ENCODE measurements at places on chromosomes 5 and 9.

DNA sequence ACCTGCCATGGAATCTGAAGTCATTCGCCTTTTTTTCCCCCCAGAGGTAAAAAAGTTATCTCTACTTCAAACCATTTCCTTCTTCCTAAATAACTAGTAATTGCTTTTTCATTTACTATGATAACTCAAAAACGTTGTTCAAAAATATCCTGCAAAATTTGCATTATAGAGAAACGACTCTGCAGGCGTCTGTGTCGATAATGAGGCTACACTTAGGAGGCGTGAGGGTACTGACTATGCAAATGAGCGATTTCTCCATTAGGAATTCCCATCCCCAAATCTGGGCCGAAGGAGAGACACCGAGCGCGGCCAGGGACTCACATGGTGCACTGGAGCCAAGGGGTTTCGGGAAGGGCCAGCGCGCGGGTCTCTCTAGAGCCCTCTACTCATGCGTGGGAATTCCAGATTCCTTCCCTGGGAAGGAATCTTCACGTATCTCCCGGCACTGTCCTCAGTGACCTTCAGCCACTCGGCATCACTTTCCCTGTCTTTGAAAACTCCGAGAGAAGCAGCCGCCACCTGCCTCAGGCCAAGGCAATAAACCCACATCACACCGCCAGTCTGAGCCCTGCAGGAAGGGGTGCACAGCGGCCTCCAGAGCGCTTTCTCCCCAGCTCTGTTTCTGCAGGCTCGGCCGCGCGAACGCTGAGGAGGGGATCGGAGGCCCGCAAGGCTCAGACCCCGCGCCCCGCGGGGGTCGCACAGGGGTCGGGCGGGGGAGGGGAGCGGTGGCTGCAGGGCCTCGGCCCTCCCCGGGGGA is 718 bp upstream of the DENND4C start:
- DNase-seq = no peak

DNA sequence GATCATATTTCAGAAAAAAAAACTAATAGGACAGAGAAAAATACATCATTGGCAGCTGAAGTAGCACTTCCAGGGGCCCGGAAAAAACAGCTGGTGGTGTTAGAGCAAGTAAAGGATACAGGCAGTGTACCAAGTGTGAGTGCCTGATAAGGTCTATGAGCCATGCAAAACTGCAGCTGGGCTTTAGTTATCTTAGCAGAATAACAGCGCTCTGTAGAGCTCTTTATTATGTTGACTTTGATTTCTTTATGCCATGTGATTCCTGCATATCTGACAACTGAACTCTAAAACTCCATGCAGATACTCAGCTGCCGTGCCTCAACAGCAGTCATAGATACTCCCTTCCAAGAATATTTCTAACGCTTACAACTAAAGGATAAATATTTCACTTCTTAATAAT is 119.5 kb downstream of the CAAP1 start:
- no peak for DNase-seq

DNA sequence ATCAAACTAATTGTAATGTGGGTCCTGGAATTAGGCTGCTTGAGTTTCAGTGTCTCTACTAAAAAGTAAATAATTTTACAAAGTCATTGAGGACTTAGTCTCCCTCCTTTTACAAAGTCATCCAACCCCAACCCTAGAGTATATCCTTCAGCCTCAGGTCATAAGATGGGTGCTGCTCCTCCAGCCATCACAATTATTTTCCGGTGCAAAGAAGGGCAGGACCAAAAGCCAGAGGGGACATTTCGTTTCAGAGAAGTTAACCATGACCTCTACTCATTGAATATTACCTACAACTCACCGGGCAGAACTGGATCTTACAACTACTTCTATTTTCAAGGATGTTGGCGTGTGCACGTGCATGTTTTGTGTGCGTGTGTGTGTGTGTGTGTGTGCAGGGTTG is 60.5 kb upstream of the TNFSF8 start:
- DNase-seq = no peak

- DNase-seq = no peak
Measured at GRCh38 chr5:2761921-2762488, 10.5 kb upstream of the IRX2 start.

DNA sequence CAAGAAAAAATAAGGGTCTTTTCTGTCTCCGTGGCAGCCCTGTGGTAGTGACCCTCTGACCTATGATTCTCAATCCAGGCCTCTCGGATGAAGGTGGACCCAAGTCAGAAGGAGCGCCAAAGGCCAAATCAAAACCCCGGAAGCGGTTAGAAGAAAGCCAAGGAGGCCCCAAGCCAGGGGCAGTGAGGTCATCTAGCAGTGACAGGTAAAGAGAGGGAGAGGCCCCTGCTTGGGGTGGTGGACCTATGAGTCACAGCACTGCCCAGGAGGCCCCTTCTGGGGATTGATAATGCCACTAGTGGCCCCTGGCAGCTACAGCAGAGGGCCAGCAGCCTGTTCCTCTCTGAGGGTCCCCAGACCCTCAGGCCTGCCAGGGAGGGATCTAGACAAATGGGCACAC is 6.4 kb upstream of the SLC2A8 start:
- DNase-seq = no peak

- no peak for DNase-seq
Measured at GRCh38 chr5:110323357-110323756, 403.1 kb downstream of the TMEM232 start.

DNA sequence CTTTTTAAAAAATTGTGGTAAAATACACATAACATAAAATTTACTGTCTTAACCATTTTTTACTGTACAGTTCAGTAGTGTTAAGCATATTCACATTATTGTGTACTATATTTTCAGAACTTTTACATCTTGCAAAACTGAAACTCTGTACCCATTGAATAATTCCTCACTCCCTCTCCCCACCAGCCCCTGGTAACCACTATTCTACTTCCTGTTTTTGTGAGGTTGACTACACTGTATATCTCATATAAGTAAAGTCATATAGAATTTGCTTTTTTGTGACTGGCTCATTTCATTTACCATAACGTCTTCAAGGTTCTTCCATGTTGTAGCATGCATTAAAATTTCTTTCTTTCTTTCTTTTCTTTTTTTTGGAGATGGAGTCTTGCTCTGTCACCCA is 87.0 kb downstream of the LNPEP start:
- DNase-seq = no peak

GRCh38 chr5:6712142-6712576 is 1.1 kb upstream of the TENT4A start:
- DNase-seq = peak; percentile 40

DNA sequence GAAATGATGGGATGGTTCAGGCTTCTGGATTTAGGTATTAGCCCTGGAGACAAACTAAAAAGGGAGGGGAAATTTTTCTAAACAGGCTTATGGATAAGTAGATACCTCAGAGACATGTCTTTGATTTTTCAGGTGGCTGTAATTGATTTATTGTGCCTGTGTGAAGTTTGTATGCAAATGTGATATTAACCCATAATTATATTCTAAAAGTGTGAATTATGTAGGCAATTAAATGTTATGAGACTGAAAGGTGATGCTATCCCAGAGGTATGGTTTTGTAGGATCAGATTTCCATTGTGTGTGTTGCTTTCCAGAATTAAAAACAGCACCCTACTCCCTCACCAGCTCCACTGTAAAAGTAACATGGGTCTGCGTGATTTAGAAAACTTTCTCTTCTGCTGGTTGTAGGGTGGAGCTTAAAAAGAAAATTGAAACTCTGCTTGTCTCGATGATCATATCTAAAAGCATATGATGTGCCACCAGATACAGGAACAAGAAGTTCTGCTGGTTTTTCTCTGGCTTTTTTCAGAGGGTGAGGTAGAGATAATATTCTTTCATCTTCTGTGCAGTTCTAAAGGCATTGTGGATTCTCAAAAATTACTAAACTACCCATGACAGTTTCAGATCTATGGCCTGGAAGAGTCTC is 71.8 kb upstream of the TAF11L2 start:
- DNase-seq = no peak

- no peak for DNase-seq
Measured at GRCh38 chr9:128742401-128742800, 18.5 kb upstream of the ZDHHC12 start.

DNA sequence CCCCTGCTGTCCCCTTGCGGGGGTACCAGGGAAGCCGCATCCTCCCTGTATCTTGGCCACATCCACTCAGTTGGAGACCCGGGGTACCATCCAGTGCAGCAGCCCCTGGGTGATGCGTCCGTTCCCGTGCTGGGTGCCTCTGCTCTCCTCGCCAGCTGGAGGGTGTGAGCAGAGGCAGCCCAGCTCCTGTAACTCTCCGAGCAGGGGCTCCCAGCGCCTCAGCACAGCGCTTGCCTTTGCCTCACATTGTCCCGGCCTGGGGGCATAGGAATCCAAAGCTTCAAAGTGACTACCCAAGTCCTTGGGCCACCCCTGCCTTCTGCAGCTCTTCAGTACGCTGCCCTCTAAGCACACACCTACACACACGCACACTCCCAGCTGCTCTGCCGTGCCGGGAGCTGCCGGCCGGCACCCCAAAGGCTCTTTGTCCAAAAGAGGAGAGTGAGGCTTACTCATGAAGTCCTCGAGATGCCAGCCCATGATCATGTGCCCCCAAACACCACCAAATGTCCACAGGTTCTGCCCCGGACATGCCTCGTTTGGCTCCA is 733 bp downstream of the ANGPTL2 start:
- DNase-seq = no peak

DNA sequence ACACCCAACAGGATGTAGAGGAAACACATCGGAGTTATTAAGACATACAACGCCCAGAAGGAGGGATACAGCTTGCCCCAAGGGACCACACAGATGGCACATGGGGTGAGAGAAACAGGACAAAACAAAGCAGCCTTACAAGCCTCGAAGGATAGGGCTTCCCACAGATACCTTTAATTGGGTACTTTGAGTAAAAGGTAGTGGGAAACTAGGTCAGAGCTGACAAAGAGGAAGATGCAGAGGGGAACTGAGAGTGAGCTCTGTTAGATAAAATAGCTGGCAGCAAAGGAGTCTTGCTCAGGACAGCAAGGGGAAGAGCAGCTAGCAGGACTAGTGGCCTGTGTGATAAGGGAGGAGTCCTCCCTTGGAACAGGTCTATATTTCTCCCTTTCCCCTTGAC is 48.2 kb downstream of the OTP start:
- DNase-seq = no peak

DNA sequence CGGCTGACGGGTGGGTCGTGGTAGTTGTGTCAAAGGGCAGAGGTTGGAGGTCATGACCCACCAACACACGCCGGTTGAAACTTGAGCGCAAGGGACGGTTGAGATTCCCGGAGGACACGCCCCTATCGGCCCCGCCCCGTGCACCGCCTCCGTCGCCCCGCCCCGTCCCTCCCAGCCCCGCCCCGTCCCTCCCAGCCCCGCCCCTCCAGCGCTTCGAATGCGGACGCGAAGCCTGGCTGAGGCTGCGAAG is 226 bp upstream of the RANBP17 start:
- DNase-seq = no peak

DNA sequence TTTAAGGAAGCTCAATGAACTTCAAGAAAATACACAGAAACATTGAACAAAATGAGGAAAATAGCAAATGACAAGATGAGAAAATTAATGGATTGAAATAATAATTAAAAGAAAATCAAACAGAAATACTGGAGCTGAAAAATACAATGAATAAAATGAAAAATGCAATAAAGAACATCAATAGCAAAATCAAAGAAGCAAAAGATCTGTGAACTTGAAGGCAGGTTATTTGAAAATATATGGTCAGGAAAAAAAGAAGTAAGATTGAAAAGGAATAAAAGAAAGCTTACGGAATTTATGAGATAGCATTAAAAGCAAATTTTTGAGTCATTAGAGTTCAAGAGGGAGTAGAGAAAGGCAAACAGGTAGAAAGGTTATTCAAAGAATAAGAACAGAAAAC is 42.4 kb downstream of the CERT1 start:
- no peak for DNase-seq

- no peak for DNase-seq
Measured at GRCh38 chr9:116899337-116900006, 212.4 kb downstream of the TRIM32 start.

GRCh38 chr5:1211701-1212100 is 10.3 kb downstream of the SLC6A19 start:
- DNase-seq = no peak

DNA sequence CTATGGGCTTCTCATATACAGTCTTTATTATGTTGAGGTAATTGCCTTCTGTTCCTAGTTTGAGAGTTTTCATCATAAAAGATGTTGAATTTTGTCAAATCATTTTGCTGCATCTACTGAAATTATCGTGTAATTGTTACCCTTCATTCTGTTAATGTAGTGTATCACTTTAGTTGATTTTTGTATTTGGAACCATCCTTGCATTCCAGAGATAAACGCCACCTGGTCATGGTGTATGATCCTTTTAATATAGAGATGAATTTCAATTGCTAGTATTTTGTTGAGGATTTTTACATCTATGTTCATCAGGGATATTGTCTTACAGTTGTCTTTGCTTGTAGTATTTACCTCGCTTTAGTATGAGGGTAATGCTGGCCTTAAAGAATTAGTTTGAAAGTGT is 19.3 kb downstream of the MEIKIN start:
- DNase-seq = no peak

DNA sequence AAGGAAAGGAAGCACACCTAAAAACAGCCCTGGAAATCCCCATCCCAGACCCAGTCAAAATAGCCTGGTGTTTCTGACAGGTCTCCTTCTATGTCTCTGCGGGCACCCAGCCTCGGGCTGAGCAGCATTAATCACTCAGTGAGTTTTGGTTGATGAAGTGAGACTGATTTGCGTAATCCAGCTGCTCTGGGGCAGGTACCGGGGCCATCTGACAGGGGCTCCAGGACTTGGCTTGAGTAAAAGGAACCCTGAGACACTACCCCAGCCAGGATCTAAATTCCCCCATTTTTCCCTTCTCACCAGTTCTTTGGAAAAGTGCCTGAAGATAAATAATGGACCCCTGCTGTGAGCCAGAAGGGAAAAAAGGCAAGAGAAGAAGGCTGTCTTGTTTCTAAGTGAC is 596 bp downstream of the SLC28A3 start:
- no peak for DNase-seq

DNA sequence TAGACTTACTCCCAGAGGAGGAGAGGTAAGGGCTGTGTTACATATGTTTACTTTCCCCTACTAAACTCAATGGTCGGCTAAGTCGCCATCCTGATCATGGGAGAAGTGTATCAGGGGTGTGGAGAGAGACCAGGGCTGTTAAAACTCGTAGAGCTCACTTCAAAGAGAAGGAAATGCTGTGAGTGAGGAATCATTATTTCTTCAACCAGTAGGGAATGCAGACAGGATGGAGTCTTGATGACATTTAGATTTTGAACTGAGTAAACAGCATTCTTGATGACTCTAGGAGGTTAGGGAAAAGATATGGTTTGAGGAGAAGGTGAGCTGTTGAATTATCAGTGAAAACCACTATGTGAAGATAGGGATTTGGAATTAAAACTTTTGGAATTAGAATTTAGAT is 17.3 kb downstream of the RECK start:
- no peak for DNase-seq

- no peak for DNase-seq
Measured at GRCh38 chr9:105725370-105725769, 31.0 kb downstream of the TMEM38B start.

GRCh38 chr9:72960446-72960845 is 7.6 kb upstream of the ALDH1A1 start:
- no peak for DNase-seq

GRCh38 chr5:9198394-9198793 is 347.5 kb downstream of the SEMA5A start:
- no peak for DNase-seq
